ENCODE measurements at places on chromosomes 7 and 10.
A peak's percentile ranks its signal among the peaks of the same experiment; 100 is the strongest.

DNA sequence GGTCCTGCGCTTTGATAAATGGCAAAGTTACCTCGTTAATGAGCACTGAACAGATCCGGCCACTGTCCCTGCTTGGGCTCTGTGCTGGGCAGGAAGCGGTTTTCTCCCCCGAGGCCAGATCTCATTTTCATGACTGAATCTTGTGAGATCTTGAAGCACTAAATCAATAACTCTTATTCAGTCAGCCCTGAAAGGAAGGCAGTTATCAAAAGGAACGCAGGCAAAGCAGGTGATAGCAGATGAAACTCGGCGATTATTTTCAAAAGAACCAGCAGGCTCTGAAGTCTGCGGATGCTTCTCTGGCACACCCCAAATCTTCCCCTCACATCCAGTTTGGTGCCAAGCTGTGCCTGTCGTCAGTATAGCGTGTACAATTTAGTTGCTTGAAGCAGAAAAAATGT is 228.7 kb downstream of the BAMBI start:
- no peak for DNase-seq

GRCh38 chr10:120495226-120496009 is 38.4 kb downstream of the PLPP4 start:
- DNase-seq = no peak

DNA sequence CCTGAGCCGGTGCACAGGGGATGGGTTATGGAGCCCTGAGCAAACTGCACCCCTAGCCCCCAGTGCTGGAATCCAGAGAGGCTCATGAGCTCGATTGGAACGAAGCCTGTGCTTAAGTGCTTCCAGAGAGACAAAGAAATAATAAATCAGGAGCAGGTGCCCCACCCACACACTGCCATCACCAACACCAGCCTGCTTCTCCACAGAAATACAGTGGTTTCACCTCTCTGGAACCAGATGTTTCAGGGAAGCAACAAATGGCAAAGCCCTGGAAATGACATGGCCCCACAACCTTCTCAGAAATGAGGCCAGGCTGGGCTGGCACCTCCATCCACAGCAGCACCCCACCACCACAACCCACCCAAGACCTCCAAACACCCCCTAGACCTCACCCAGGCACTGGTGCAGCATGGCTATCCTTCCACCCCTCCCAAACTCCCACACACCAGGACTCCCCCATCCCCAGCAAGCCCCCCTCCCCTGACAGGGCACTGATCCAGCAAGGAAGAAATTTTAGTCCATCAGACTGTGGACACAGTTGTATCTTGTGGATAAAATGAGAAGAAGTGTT is 4.1 kb upstream of the SLC18A3 start:
- no peak for DNase-seq

GRCh38 chr10:130179640-130180039 is 43.4 kb downstream of the GLRX3 start:
- no peak for DNase-seq

DNA sequence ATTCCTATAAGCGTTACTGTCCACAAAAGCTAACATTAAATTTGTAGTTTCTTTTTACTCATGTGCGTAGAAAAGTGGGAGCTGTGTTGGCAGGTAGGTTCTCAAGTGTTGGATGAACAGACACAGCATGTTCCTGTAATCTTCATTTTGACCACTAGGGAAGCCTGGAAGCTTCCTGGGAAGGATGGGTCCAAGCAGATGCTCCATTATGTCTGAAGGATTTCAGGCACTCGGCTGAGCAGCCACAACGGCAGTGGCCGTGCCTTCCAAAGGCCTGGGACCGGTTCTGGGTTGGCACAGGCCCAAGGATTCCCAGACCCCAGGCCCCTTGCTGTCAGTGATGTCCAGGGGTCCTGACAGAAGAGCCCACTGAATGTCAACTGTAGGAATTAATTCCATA is 386.3 kb downstream of the TNS3 start:
- DNase-seq = no peak

DNA sequence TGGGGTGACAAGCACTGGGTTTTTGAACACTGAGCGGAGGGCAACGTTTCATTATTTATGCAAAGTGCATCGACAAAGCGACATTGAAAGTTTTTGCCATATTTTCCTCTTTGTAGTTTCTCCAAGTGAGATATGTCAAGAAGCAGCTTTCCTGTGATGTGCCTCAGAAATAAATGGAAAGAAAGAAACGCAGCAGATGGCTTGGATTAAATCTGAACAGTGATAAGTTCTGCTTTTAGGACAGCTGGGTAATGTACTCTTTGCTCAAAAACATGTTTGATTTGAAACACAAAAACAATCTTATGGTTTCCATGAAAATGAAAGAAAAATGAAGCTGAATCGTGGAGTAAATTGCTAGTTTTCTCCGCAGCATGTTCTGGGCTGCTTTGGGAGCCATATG is 166.3 kb downstream of the PTPRN2 start:
- DNase-seq = no peak

DNA sequence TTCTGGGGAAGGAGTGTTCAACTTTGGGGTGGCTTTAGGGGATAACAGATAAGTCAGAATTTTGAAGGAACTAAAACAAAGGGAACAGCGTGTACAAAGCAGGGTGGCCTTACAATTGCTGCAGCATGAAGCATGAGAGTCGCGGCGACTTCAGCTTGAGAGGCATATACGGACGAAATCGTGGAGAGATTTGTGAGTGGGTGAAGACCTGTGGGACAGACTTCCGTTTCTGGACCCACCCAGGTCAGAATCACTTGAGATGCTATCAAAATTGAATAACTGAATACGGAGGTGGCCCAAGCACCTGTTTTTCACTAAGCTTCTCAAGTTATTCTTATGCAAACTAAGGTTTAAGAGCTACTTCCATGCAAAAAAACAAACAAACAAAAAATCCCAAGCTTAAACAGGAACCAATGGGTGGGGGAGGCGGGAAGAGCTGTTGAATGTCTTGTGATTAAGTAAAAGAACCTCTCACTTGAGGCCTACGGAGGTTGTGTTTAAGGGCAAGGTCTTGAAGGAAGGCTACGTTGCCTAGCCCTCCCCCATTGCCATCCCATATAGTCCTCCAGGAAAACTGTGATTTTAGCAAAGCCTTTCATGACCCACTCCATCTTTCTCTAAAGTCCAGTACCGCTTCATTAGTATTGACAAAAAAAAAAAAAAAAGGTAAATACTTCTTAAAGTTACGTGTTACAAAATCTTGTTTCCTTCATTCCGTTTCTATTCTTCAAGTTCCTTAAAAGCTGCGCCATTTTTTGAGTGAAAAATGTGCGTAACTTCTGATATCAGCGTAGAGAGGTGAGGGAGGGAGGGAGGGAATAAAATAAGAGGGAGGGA is 1.3 kb upstream of the TRIM24 start:
- no peak for DNase-seq

- DNase-seq = no peak
Observed at GRCh38 chr10:131063311-131063710, 248.2 kb downstream of the TCERG1L start.

DNA sequence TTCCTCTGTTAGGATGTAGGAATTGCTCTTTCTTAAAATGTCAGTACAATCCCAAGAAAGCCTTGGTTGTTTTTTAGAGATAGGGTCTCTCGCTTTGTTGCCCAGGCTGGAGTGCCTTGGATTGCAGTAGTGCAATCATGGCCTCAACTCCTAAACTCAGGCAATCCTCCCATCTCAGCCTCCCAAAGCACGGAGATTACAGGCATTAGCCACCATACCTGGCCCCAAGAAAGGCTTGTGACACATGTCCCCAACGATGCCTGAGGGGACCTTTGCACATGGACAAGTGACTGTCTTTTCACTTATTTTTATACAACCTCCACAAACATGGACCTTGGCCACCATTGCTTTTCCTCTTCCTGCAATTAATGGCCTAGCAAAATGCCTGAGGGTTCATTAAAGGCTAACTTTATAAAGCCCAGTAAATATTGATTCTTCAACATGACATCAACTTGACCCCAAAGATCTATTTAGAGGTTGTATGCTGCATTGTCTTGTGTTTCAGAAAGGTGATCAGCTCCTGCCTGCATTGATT is 10.0 kb upstream of the SPOCK2 start:
- no peak for DNase-seq

GRCh38 chr10:29329420-29329819 is 40.5 kb downstream of the LYZL1 start:
- no peak for DNase-seq

DNA sequence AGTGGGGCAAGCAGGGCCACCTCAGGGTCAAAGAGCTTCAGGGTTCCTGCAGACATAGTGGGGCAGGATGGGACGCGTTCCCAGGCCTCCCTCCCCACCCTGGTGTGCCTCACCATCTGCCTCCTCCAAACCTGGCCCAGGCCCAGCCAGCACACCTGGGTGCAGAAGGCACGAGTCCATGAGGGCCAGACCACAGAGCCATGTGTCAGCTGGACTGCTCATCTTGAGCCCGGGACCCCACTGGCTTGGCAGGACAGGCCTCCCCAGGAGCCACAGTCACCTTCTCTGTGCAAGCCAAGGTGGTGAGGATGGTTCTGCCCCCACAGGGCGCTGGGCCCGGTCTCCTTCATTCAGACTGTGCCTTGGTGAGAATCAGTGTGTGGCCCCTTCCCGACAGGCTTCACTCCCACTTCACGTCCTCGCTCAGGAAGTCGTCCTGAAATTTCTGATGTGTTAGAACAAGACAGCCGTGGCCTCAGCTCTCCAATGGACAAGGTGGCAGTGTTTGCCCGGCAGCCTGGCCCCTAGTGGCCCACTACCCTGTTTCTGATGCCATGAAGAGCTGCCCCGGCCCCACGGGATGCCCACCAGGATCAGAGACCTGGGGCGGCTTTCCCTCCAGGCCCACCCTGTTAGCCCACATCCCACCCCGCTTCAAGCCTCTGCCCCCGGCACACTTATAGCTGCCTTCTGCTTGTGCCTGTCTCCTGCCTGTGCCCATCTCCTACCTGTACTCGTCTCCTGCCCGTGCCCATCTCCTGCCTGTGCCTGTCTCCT is 59.6 kb upstream of the EBF3 start:
- DNase-seq = no peak

DNA sequence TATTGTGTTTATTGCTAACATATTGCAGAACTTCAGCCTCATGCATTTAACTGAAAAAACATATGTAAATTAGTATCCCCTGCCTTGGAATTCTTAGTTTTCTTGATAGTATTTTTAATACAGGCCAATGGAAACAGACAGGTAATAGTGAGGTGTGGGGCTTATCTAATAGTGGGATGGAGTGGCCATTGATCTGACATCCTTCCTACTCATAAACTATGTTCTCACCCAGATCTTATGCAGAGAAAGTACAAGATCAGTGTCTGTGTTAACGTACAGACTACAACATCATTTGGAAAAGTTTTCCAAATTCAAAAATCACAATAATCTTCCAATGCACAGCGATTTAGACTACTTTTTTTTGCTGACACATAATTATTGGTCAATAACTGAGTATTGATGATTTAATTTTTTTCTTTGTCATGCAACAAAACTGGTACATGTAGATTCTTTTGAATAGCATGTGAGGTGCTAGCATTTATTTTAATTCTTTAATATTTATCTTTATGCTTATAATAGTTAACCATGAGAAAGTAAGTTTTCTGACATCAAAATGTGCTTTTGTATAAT is 9.7 kb downstream of the CD36 start:
- no peak for DNase-seq

DNA sequence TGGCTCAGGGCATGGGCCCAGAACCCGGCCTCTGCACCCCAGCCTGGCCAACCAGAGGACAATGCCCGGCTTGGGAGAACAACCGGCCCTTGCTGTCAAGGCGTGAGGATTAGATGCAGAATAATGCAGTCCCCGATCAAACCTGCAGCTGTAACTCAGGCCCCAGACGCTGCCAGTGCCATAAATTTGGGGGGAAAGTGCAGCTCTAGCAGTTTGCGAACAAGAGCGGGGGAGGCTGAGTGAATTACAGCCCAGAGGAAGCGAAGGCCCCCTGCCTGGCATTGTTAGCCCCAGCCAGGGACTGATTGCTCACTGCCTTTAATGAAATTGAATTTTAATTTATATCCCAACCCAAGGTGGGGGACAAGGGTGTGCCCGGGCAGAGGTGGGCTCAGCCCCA is 38.0 kb upstream of the GNA12 start:
- DNase-seq = no peak

GRCh38 chr7:43872406-43873110 is 3.2 kb upstream of the MRPS24 start:
- DNase-seq = peak; percentile 86

DNA sequence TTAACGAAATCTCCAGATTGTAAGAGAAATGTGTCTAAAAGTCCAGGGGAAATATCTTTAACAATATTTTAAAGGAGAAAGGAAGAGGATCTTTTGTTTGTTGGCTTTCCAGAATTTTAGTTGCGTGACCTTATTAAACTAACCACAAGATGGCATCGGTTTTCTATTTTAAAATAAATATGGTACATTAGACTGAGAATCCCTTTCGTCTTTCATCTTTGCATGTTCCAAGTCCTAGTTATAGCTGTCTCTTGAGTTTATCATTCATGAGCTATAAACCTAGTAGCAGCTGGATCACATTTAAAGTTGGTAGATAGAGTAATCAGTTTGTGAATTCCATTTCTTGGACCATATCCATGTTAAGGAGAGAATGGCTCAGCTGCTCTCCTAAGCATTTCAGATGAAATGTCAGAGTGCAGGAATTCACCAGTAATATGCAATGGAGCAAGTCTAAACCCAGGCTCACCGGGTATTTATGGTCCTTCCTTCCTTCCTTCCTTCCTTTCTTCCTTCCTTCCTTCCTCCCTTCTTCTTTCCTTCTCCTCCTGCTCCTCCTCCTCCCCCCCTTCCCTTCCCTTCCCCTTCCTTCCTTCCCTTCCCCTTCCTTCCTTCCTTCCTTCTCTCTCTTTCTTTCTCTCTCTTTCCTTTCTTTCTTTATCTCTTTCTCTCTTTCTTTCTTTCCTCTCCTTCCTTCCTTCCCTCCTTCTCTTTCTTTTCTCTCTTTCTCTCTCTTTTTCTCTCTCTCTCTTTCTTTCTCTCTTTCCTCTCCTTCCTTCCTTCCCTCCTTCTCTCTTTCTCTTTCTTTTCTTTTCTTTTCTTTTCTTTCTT is 57.8 kb upstream of the RAB18 start:
- no peak for DNase-seq

DNA sequence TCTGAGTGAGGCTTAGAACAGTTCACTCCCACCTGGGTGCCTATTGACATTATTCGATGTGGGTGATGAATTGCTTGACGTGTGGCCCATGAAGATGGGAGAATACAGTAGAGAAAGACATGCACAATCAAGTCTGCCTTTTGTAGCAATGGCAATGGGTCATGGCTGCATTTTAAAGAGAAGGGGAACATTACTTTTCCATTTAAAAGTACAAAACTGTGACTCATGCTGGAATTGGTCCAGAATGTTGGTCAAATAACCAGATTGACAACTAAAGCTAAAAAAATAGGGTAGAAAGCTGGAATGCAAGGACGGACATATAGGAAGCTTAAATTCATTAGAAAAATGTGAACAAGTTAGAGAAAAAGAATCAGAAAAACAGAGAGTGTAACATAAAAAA is 104.1 kb upstream of the SLC25A13 start:
- no peak for DNase-seq

GRCh38 chr7:1466524-1467271 is 7.4 kb upstream of the MICALL2 start:
- DNase-seq = peak; percentile 67

- DNase-seq = no peak
Observed at GRCh38 chr7:114879554-114879953, 42.3 kb upstream of the MDFIC start.

GRCh38 chr10:75233444-75234016 is 2.2 kb downstream of the COMTD1 start:
- DNase-seq = no peak

- DNase-seq = no peak
Observed at GRCh38 chr7:16627236-16627635, 18.3 kb downstream of the ANKMY2 start.

Data from ascending aorta (tissue), 2 donors.